ENCODE measurements at places on chromosomes 2 and 18.

DNA sequence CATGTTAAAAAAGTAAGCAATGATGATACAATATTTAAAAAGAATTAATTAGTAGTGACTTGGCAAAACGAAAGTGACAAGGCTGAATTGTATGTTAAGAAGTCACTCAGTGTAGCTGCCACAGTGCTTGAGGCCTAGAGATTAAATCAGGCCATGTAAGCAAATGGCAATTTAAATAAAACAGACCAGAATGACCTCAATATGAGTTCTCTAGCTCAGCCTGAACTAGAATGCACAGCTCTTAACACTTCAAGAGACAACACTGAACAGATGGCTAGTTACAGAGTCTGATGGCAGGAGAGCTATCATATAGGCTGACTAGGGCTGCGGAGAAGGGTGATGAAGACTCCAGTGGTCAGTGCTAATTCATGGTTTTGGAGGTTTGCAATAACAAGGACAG, 117.9 kb upstream of the ZBTB14 start:
- DNase-seq, result no peak

GRCh38 chr2:216491793-216492596, 6.6 kb upstream of the RPL37A start:
- no peak for DNase-seq

- DNase-seq, result no peak
Measured at GRCh38 chr2:216517447-216518225, 19.0 kb downstream of the RPL37A start.

DNA sequence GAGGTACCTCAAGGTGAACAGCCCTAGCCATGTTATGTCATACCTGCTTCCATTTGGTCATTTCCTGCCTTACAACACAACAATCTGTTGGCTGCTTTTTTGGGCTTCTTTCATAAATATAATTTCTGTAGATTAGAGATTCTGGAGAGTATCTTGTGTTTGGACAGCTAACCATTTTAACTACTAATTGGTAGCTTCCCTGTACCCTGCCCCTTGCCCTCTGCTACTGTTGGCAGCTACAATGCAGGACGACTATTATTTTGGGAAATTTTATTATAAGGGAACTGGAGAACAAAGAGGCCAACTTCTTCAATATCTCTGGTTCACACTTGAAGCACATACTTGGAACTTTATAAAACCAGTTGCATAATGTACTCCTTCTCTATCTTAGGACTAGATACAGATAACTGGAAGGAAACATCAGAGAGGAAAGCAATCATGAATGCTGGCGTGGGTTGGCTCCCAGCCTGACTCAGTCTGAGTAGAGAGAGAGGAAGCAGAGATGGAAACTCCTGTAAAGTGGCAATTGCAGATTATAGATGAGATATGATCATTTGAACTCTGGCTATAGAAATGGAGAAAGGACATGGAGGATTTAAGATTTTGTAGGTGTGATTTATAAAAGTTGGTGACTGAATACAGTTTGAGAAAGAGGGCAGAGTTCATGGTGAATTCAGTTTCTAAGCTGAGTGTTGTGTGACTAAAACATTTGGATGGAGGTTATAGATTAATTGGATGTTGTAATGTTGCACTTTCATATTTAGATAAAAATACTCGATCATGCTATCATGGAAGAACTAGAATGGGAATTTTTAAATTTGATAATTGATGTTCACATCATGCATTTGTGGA, 74.5 kb downstream of the MDH1 start:
- DNase-seq, result no peak

GRCh38 chr18:35027206-35027605, 14.0 kb upstream of the MAPRE2 start:
- DNase-seq, result no peak

DNA sequence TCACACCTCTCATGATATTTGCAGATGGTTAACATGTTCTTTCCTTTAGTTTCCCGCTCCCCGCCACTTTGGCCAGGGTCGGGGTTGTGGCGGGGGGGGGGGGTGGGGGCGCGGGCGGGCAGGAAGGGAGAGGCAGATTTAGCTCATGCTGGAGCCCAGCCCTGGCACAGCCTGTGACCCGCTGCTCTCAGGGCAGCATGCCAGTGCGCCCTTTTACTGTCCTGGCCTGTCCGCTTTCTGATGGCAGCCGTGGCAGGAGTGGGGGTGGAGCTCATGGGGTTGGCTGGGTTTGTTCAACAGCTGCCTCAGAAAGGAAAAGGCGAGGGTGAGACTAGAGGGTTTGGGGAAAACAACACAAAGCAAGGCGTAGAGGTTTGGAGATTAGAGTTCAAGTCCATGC, 56.1 kb downstream of the TNP1 start:
- no peak for DNase-seq

DNA sequence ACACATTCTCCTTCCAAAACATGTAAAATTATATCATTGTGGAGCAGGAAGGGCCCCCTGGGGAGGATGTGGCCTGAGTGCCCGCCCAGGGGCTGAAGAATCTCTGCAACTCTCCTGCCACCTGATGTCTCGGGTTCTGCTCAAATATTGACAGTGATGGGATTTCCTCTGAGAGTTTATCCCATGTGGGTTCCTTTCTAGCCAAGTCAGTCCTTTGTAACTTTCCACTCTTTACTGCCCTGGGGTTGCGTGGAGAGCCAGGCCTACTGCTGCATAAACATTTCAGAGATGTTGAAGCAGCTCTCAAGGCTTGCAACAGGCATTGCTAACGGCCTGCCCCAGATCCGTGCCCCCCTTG, 4.0 kb upstream of the RAB17 start:
- DNase-seq, result no peak

- no peak for DNase-seq
Measured at GRCh38 chr2:51404226-51404625, 372.3 kb upstream of the NRXN1 start.

DNA sequence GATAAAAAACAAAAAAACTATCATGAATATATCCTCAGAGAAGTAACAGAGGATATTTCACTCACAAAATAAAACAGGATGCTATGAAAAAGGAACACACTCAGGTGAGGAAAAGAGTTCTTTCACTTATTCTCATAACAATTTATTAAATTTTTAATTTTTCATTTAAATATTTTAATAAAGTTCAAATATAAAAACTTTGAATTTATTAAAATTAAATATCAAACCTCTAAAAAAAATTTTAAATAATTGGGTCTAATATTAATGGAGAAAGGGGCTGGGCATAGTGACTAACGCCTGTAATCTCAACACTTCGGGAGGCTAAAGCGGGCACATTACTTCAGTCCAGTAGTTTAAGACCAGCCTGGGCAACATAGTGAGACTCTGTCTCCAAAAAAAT, 10.1 kb downstream of the THADA start:
- no peak for DNase-seq

GRCh38 chr2:197871780-197872456, 67.5 kb downstream of the PLCL1 start:
- DNase-seq, result no peak

GRCh38 chr2:46805401-46805951, 110.1 kb downstream of the MCFD2 start:
- no peak for DNase-seq

DNA sequence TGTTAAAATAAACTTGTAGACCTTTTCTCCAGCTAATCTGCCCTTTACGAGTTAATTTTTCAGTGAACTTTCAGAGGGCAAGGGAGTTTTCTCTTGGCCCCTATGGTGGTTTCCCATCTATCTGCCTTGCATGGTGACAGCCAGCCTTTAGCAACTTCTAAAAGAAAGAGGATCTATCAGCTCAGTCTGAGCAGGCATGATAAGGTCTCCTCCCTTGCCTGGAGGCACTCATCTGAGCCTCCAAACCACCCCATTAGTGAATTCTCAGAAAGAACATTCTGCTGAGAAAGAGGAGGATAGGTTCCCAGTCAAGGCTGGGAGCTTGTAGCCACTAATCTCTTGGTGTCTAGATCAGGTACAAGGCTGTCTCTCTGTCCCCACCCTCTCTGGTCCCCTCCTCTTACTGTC, 10.7 kb upstream of the GYPC start:
- no peak for DNase-seq

DNA sequence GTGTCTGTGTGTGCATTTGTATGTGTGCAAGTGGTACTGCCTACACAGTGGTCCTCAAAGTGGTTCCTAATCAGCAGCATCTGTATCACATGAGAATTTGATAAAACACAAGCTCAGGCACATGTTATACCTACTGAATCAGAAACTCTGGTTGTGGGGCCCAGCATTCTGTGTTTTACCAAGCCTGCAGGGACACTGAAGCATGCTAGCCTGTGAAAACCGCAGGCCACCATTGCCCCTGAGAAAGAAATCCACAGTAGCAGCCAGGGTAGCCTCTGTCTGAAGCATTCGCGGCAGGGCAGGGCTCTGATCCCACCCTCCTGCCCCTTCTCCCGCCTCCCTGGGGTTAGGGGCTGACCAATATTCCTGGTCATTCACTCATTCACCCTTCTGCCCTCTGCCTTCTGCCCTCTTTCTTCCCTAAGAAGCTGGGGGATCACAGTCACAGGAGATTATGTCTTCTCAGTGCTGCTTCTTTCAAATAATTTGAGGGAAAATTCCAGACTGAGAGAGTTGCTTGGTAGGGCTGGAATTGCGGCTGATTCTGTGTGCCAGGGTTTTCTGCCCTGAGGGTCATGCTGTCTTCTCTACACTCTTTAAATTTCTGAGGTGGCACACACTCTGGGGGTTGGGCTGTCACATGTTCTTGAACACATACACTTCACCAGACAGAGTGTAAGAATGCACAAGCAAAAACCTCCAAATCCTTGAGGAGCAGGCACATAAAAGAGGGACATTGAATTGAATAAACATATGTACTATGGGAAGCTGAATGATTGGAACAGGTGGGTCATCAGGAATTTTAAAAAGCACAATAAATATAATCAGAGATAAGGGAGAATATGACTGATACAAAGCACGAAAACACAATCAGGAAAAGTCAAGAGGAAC, 126.6 kb upstream of the SEC11C start:
- no peak for DNase-seq

DNA sequence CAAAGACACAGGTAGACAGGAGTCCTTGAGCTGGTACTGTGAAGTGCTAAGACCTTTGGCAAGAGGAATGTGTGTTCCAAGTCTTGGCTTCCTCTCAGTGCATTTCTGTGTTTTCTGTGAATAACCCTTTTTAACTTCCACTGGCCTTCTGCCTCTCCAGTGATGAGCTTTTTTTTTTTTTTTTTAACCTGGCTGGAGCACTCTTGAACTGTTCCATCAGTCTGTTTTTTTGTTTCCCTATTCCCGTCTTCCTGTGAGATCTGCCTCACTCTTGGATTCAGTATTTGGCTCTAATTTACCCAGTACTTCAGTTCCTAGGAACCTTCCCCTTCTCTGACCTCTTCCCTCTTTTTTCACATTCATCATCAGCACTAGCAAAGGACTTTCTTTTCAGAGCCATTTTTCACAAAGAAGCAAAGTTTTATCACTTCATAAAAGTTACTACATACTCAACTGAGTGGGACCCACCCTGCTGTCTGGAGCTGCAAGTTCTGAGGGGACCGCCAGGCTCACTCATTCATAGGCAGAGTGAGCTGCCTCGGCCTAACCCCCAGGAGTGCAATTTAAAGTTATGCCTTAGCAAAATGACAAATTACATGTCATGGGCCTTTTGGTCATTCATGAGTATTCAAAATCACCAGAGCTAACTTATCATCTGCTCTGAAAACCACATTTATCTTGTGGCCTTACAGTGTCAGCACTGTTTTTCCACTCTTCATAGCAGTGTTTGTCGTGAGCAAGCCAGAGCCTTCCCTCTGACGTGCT, 126.9 kb upstream of the DAPL1 start:
- no peak for DNase-seq

DNA sequence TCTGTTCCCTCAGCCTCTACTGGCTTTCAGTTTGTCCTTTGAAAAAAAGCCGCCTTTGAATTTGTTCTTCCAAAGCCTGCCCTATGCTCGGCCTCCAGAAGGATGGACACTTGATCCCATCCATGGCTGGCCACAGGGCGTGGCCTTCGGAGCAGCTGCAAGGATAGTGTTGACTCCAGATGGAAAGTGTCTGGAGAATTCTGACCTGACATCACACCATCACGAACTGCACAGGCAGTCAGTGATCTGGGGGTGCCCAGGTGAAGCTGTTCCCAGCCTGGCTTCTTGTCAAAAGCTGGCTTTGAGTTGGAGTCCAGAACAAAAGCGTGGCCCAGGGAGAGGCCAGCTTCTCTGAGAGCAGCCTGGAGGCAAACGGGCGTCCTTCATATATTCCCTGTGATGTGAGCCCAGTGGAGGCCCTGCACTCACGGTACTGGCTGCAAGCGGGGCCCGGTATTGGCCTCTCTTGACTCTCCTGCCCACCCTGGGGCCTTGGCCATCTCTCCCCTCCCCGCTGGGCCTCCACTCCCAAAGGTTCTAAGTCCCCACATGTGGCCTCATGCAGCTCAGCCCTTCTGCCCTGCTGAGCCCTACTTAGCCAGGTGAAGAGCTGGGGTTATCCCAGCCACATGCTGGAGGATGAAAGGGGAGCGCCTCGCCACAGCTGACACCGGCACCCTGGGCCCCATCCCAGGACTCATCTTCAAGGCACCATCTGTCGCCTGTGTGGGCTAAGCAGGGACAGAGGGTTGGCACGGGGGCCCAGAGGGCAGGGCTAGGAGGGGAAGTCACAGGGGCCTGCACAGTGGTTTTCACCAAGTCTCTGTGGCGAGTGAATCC, 20.4 kb upstream of the ATOH8 start:
- DNase-seq, result no peak

- DNase-seq, result no peak
Measured at GRCh38 chr2:44295633-44296359, 20.5 kb downstream of the SLC3A1 start.

- DNase-seq, result no peak
Measured at GRCh38 chr18:51044928-51045585, 15.0 kb downstream of the SMAD4 start.

GRCh38 chr2:159497256-159497655, 119.1 kb downstream of the BAZ2B start:
- peak; percentile 89 for DNase-seq

Measured in bone marrow (tissue), 2 donors.